ENCODE measurements at places on chromosomes 7 and 10.

DNA sequence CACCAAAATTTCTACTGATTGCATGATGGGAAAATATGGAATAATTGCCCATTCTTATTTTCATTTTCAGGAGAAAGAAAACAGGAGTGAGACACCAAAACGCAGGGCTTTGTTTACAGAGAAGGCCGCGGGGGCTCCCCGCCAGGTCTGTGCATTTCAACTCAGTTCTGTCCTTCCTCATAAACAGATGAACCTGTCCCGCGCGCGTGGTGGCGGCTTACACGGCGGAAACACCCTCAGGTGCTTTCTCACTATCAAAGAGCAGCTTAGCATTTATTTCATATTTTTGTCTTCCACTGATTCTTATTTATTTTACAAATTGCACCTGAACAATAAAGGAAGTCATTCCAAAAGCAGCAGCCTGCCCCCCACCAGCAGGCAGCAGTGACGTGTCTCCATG lies 579.4 kb downstream of the PTPRN2 start:
- H3K4me3 ChIP-seq, result no peak overlapping the region
- no peaks in the 10 kb centered on the region for H3K36me3 ChIP-seq
- no peaks in the 10 kb centered on the region for H3K27me3 ChIP-seq

GRCh38 chr7:47815867-47816266 lies 132.4 kb downstream of the PKD1L1 start:
- H3K36me3 ChIP-seq, result no peaks in the 10 kb centered on the region
- H3K27ac ChIP-seq, result no peak overlapping the region

- peaks cover 19% of the 10 kb centered on the region for H3K36me3 ChIP-seq
- peaks cover 22% of the 10 kb centered on the region for H3K4me1 ChIP-seq
- H3K27ac ChIP-seq, result no peak overlapping the region
- DNase-seq, result peak; percentile 36
Measured at GRCh38 chr10:35643151-35644049, 1.3 kb upstream of the FZD8 start.

GRCh38 chr10:30637881-30638467 lies 8.4 kb upstream of the LYZL2 start:
- H3K4me1 ChIP-seq, result peaks cover 10% of the 10 kb centered on the region
- DNase-seq, result peak; percentile 56
- no peaks in the 10 kb centered on the region for H3K36me3 ChIP-seq
- H3K4me3 ChIP-seq, result no peak overlapping the region
- no peaks in the 10 kb centered on the region for H3K27me3 ChIP-seq
- H3K27ac ChIP-seq, result no peak overlapping the region

DNA sequence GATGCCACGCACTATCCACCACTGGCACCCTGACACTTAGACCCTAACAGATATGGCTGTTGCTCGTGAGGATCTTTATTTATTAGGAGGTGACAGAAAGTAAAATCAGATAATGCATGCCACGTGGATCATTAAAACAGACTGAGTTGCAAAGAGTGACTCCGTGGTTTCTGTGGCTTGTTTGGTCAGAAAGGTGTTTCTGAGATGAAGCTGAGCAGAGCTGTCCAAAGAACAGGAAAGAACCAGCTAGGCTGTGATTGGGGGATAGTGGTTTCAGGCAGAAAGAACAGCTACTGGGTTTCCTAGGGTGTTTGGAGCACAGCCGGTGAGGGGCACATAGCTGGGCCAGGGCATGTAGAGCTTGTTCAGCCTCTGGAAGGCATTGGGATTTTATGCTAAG lies 34.4 kb downstream of the CSGALNACT2 start:
- H3K4me3 ChIP-seq, result no peak overlapping the region
- peaks cover 15% of the 10 kb centered on the region for H3K36me3 ChIP-seq
- no peak overlapping the region for H3K27ac ChIP-seq
- H3K27me3 ChIP-seq, result no peaks in the 10 kb centered on the region

- H3K27ac ChIP-seq, result peak overlapping the region; percentile 86
- DNase-seq, result peak; percentile 92
- no peak overlapping the region for H3K4me3 ChIP-seq
Measured at GRCh38 chr10:31261511-31262311, 57.3 kb upstream of the ZEB1 start.

DNA sequence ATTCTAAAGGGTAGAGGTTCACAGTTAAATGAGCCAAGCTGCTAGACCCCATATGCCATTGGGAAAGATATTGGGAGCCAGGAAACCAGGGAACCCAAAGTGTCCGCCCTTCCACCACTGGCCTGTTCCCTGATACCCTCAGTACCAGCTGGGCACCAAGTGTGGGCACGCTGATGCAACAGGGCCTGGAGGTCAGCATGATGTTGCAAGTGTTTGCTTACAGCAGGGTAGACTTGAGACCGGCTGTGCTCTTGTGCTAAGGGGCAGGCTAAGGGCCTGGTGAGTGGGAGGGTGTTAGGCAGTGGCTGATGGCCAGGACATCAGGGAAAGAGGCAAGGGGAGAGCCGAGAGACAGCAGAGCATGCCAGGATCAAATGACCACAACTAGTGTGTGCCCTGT lies 21.0 kb upstream of the MYL7 start:
- no peak overlapping the region for H3K4me3 ChIP-seq
- DNase-seq, result no peak
- H3K27ac ChIP-seq, result no peak overlapping the region
- peaks cover 16% of the 10 kb centered on the region for H3K4me1 ChIP-seq
